ENCODE measurements at places on chromosomes 7 and 10. TPM values are rescaled to one million over a fixed set of nuclear protein-coding genes. Genes with fewer than 3 reads are reported as not detected.

The DLX5 gene
- not detected for total RNA-seq

The VIPR2 gene
- 0.03 TPM for total RNA-seq

The CYP26A1 gene
- total RNA-seq = 3.0 TPM

The EMX2 gene
- total RNA-seq = not detected

The CYP3A4 gene
- total RNA-seq = not detected

The TACR2 gene
- total RNA-seq = 0.10 TPM

The CDC14C gene
- 0.05 TPM for total RNA-seq

The EFCAB10 gene
- total RNA-seq = 2.7 TPM

All from A549 treated with GW870086 at 1 μM for 4 hours (cell line).